Kidney epithelial cell (primary cell): ENCODE measurements at places on chromosomes 5 and 9.
A peak's percentile ranks its signal among the peaks of the same experiment; 100 is the strongest.

DNA sequence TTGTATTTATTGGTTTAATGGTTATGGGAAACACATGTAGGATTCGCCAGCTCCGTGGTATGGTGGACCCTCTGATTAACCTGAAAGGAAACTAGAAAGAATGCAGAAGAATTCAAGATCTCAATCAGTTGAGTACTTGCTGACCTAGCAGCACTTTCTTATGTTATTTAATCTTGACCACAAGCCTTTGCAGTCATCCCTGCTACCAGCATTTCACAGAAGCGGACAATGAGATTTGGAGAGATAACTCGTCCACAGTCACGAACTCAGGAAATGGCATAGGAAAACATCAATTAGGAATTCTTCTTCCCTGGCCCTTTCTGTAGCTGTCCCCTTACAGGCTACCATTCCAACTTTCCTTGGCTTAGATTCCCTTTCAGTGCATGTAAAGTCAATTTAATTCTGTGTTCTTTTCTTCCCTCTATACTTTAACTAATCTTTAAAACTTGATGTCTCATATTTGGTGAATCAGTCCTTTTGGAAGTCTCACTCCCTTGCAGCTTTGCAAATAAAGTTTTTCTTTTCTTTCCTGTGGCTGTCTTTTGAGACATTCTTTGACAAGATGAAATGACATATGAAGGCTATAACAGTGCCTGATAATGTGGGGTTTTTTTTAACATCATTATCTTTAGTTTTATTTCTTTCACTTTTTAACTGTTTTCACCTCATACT, 1.3 kb upstream of the SLC44A1 start:
- DNase-seq = peak; percentile 45

GRCh38 chr5:166768536-166768935, 1522.9 kb upstream of the WWC1 start:
- no peak for DNase-seq

DNA sequence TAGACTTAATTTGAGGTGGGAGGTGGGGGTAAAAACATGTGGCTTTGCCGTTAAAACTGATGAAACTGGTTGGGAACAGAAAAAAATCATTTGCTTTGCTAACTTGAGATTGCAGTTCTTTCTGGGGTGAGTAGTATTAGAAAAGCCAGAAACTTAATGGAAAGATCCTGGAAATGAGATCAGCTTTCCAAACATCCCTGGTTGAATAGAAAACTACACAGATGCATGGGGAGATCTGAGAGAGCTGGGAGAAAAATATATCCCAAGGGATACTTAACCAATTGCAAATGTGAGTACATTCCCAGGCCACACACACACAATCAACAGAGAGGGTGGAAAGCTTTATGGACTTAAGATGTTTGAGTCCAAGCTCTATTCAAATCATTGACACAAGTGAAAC, 222.3 kb downstream of the YTHDC2 start:
- DNase-seq = no peak

GRCh38 chr9:101530076-101530711, 3.5 kb upstream of the RNF20 start:
- peak; percentile 12 for DNase-seq

DNA sequence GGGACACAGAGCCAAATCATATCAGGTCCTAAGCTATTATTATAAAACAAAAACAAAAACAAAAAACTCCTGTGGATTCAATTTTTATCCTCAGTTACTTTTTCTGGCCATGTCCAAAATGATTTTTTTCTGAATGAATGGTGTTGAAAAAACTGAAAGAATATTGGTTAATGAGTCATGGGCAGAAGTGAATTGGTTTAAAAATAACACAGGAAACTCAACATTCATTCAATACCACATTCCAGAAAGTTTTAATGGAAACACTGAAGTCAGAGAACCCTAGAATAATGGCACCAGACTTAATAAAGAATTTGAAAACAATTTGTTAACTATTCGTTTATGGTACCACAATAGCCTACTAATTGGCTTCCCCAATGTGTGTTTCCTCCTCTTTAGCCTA, 102.4 kb upstream of the CDH9 start:
- DNase-seq = no peak

- no peak for DNase-seq
These were observed 145.2 kb upstream of the TAS2R1 start for GRCh38 chr5:9775339-9775738.
